Cardiac muscle cell (in vitro differentiated cells and primary cell): ENCODE measurements at places on chromosomes 1 and 21. TPM values are rescaled to one million over a fixed set of nuclear protein-coding genes. Genes with fewer than 3 reads are reported as not detected.

MCOLN2 gene
- not detected in 2 replicates for total RNA-seq

ELF3 gene
- total RNA-seq: 27.7 and 28.7 TPM in 2 replicates

COX20 gene
- 51.2 and 55.8 TPM in 2 replicates for total RNA-seq

RGS8 gene
- total RNA-seq: 0.32 and 2.2 TPM in 2 replicates

CR2 gene
- total RNA-seq: 0.04 TPM in 1 of 2 replicates, not detected in the other
